Stimulated activated CD4-positive, alpha-beta T cell treated with anti-CD3 and anti-CD28 coated beads, Interleukin-4, amount 100 ng/mL, for 4 hours (primary cell): ENCODE measurements at places on chromosomes 7 and 10.

- no peak for DNase-seq
Observed at GRCh38 chr7:130853503-130854279, 119.7 kb upstream of the KLF14 start.

DNA sequence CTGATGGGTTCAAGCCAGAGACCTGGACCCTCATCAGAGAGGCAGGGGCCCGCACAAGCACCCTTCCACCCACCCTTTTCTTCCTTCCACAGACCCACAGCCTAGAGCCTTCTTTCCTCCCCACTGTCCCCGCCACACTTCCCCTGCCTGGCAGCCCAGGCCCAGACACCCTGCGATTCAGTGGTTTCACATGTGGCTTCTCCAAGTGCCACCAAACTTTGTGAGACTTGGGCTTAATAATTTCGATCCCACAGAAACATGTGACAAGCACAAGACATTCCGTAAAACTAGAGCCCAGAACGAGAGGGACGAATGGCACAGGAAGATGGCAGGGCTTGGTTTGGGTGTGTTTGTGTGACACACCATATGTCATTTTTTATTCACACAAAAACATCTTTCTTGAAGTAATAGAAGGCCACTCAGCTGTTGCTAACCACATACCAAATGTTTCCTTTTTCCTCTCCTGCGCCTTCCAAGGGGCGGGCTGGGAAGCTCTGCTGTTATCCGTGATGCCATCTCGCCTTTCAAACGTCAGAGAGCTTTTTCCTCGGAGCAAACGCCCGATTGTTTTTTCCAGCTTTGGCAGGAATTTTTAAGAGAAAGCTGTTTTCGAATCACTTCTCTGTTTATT is 162.9 kb downstream of the GRK5 start:
- DNase-seq: no peak

GRCh38 chr10:87674943-87675342 is 15.3 kb downstream of the PAPSS2 start:
- DNase-seq: no peak

DNA sequence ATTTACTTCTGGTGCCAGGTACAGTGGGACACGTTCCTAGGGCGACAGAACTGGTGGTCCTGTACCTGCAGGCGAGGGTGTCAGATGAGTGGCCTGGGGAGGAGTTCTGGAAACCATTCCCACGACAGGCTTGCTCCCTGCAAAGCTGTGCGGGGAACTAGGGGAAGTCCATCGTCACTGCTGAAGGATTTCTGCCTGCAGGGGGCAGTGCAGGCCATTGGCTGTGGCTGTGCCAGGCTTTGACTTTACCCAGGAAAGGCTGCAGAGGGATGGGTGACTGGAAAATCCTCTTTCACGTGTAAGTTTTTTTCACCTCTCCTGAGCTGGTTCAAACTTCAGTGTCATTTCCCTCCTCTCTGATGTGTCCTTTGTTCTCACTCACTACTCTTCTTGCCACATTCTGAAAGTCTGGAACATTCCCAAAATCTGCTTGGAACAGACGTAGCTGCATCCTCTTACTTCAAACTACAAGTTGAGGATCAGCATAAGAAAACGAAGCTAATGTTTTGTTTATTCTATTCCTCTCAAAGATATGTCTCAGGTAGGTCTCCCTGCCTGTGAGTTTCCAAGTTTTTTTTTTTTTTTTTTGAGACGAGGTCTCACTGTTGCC is 126.5 kb downstream of the SH2D4B start:
- peak; percentile 4 for DNase-seq

DNA sequence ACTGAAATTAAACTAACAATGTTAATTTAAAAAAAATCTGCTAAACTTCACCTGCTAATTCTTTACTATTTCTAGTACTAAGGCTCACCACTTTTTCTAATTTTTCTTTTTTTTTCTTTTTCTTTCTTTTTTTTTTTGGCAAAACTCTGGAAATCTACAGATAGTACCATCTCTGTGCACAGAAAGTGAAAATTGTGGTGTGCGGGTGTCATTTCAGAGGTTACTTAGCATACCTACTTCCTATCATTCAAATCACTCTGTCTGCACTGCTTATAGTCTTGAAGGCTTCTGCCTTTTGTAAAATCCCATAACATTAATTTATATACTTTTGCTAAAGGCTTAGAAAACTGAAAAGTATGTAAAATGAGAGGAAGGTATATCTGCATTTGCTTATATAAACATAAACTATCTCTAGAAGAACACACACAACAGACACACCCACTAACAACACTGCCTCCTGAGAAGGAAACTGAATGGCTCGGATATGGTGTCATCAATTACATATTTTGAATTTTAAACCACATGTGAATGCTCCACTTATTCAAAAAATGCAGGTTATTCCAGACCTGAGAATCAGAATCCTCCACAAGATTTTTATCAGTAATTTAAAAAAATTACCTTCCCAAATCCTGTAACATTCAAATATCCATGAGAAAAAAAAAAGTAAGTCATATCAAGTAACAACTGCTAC is 229.5 kb downstream of the PARD3 start:
- DNase-seq: no peak

DNA sequence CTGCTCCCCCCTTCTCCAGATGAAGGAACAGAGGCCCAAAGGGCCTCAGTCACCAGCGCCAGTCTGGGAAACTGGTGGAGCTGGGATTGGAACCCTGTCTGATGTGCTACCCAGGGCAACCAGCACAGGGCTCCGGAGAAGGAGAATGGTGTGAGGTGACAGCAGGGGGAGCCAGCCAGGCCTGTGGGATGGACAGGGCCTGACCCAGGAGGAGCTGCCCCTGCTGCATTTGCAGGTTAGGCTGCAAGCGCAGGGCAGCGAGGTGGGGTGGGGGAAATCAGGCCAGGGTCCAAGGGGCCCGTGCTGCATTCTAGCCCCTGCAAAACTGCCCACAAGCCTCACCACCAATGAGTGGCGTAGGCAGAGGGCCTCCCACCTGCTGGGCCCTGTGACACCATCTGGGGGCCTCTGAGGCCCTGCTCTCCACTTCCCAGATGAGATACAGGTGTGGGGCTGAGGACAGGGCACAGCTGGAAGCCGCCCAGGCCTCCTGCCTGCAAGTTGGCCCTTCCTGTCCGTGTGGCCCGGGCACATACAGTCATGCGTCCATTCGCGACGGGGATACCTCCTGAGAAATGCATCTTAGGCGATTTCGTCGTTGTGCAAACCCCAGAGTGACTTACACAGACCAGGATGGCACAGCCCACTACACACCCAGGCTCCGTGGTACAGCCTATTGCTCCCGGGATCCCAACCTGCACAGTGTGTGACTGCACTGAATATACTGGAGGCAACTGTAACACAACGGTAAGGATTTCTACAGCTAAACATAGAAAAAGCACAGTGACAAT is 45.3 kb downstream of the RASGEF1A start:
- no peak for DNase-seq

DNA sequence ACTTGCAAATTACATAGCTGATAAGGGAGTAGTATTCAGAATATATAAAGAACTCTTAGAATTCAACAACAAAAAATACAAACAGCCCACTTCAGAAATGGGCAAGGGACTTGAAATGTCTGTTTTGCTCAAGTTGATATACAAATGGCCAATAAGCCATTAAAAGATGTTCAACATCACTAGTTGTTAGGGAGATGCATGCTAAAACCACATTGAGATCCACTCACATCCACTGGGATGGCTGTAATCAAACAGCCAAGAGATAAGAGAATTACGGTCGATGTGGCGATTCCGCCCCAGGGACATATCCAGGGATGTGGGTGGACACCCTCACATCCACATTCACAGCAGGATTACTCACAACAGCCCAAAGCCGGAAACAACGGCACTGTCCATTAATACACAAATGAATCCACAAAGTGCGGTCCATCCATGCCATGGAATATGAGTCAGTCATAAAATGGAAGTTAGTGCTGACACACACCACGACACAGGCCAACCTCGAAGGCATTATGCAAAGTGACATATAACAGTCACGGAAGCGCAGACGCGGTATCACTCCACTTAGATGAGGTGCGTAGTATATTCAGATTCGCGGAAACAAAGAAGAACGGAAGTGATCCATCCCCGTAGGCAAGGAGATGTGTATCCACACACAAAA is 227.8 kb downstream of the DNAJB6 start:
- DNase-seq: no peak

GRCh38 chr7:138556771-138557484 is 96.9 kb downstream of the TRIM24 start:
- DNase-seq: no peak

- no peak for DNase-seq
Observed at GRCh38 chr7:5230265-5231067, 40.4 kb downstream of the WIPI2 start.

GRCh38 chr10:8060704-8061121 is 6.2 kb downstream of the GATA3 start:
- DNase-seq: no peak

DNA sequence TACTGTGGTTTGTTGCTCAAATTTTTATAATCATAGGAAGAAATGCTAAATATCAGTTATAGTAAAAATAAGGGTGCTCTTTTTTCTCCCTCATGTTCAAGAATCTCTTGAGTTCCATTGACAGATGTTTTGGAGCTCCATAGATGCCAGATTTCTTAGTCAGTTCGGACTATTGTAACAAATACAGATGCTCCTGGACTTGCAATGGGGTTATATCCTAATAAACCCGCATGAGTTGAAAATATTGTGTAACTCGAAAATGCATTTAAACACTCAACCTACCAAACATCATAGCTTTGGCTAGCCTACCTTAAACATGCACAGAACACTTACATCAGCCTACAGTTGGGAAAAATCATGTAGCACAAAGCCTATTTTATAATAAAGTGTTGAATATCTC is 100.7 kb upstream of the CSTF2T start:
- no peak for DNase-seq

DNA sequence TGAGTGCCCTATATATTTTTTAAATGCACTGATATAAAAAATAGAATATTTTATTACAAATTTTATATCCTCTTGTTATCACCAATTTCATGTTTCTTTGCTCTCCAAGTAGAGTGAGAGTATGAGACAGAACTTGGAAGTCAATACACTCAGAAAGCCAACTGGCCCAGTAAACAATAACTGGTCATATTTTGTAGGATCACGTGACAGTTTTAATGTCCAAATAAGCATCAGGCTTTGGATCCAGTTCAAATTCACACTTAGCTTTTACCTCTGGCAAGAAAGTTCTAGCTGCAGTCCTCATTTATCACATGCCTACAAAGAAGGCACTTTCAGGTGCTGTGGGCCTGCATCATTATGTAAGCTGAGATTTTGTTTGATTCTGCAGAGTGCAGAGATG is 21.6 kb upstream of the TPK1 start:
- DNase-seq: no peak

- DNase-seq: no peak
Observed at GRCh38 chr10:118145256-118145655, 98.5 kb upstream of the RAB11FIP2 start.

- no peak for DNase-seq
Observed at GRCh38 chr7:133252506-133252857, 396 bp upstream of the EXOC4 start.

DNA sequence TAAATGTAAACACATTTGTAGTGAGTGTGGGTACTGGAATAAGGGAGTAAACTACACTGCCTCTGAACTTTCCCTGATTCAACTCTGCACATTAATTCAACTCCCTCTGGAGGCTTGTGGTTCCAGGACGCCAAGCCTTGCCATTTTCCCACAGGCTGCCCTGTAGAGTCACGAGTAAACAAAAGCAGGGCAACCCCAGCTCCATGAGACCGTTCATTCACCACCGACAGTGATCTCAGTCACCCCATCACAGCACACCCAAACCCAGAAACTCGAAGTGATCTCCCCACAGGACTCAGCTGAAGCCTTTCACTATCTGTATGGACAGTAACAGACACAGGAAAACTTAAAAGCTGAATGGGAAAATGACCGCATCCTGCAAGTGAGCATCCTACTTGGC is 218.8 kb upstream of the FRMD4A start:
- DNase-seq: no peak

- no peak for DNase-seq
Observed at GRCh38 chr10:81696609-81697388, 178.2 kb upstream of the NRG3 start.

- no peak for DNase-seq
Observed at GRCh38 chr10:11036424-11037011, 18.8 kb downstream of the CELF2 start.

DNA sequence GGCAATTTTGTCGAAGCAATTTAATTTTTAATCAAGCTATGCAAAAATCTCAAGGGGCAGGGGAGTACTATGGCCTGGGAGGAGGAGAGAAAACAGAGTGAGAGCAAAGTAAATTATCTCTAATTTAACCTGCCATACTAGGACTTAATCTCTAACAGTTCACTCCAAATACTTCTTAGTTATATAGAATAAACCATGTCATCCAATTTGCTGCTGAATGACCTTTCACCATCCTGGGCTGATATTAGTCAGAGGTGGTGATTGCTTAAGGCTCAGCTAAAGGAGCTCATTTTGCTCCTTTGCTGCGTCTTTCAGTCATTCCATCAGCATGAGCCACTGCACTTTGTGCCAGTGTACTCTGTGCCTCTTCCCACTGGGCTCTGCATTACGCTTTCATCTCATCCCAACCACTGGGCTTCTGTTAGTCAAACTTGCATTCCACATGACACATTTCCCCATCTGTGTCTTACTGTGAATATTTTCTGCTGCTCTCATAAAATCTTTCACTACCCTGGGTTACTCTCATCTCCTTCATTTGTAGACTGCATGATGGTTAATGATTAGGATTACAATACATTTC is 84.3 kb downstream of the CD36 start:
- DNase-seq: no peak

DNA sequence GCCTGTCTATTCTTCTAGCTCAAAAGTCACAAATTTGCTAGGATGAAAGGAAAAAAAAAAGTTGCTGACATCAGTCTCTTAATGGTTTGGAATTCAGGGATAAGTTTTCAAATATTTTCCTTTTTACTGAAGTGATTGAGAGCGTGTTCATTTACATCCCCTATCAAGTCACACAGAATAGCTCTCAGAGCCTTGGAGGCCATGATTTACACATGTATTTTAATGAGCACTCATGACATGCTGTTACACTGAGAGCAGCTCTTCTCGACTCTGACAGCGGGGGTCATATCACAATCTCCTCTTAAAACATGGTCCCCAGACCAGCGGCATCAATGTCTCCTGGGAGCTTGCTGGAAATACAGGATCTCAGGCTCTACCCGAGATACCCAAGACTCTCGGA is 232.7 kb downstream of the POU6F2 start:
- no peak for DNase-seq

- no peak for DNase-seq
Observed at GRCh38 chr7:5339955-5340354, 57.2 kb downstream of the SLC29A4 start.

GRCh38 chr7:108091461-108091831 is 38.7 kb downstream of the LAMB4 start:
- no peak for DNase-seq

DNA sequence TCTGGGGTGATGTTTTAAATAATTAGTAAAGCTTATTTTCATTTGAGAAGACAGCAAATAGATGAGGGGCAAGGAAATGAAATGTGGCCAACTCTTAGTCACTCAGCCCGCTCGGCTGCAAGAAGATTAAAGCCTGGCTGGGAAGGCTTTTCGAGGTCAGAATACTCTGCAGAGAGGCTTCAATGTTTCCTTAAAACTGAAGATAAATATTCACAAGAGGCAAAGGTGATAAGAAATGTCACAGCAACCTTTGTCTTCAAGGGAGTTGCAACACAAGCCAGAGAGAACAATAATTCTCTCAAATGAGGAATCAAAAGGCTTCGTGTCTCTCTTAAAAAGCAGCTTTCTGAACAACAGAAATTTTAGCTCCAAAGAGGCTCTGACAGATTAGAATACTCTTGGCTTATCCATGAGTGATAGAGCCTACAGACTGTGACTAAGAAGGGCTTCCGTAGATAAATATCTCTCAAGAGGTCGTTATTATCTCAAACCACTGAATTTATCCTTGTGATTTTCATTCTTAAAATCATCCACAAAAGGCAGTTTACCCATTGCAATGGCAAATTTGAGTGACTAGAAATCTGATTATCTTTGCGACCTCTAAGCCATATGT is 92.5 kb downstream of the KLF6 start:
- DNase-seq: no peak
